ENCODE measurements at places on chromosomes 4 and X.

GRCh38 chr4:154044108-154044531, 255.2 kb upstream of the SFRP2 start:
- no peak for DNase-seq
- peaks cover 2% of the 10 kb centered on the region for H3K27me3 ChIP-seq
- H3K27ac ChIP-seq: no peak overlapping the region
- no peaks in the 10 kb centered on the region for H3K4me1 ChIP-seq

GRCh38 chr4:124032035-124032434, 635.4 kb downstream of the SPRY1 start:
- H3K36me3 ChIP-seq: no peaks in the 10 kb centered on the region
- H3K4me3 ChIP-seq: no peak overlapping the region
- H3K4me1 ChIP-seq: no peaks in the 10 kb centered on the region
- no peak overlapping the region for H3K27ac ChIP-seq
- no peaks in the 10 kb centered on the region for H3K27me3 ChIP-seq

- peaks cover 9% of the 10 kb centered on the region for H3K4me1 ChIP-seq
- no peak overlapping the region for H3K4me3 ChIP-seq
- no peaks in the 10 kb centered on the region for H3K27me3 ChIP-seq
- H3K36me3 ChIP-seq: peaks cover 20% of the 10 kb centered on the region
- peak; percentile 6 for DNase-seq
- peak overlapping the region; percentile 53 for H3K27ac ChIP-seq
These were observed 28.1 kb upstream of the HPRT1 start for GRCh38 chrX:134431894-134432293.

DNA sequence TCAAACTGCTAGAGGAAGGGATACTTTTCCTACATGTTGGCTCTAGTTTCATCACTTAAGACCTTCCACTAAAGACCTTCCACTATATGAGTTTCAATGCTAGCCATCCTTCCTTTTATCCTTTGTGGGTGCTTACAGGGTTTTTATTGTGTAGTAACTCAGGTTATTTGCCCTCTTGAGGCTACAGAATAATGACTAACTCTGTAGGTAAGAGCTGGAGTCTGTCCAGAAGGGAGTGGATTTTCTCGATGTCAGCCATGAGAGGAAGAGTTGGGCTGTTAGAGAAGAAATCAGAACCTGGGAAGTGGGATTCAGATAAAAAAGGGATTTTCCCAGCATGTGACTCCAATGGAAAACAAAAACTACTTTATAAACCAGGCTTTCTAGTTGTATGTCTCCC, 27.5 kb upstream of the HERC5 start:
- no peak overlapping the region for H3K27ac ChIP-seq
- no peak overlapping the region for H3K4me3 ChIP-seq
- no peaks in the 10 kb centered on the region for H3K4me1 ChIP-seq

DNA sequence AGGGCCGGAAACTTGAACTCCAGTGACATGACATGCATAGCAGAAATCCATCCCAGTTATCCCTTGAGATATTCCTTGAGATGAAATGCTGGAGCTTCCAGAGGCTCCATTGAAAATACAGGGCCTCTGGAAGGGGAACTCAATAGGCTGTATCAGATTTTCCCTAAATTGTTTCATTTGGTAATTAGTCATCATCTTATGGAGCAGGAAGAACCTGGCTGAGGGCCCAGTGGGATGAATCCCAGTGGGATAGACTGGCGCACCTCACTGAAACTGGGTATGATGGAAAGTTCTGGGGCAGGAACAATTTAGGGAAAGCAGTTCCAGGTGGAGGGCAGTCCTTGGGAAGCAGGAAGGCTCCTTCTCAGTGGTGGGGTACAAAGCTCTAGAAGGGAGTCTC, 307.8 kb upstream of the DIPK2B start:
- H3K4me1 ChIP-seq: peaks cover 5% of the 10 kb centered on the region
- no peak overlapping the region for H3K4me3 ChIP-seq
- H3K36me3 ChIP-seq: no peaks in the 10 kb centered on the region
- no peak overlapping the region for H3K27ac ChIP-seq
- H3K27me3 ChIP-seq: peaks cover 4% of the 10 kb centered on the region

DNA sequence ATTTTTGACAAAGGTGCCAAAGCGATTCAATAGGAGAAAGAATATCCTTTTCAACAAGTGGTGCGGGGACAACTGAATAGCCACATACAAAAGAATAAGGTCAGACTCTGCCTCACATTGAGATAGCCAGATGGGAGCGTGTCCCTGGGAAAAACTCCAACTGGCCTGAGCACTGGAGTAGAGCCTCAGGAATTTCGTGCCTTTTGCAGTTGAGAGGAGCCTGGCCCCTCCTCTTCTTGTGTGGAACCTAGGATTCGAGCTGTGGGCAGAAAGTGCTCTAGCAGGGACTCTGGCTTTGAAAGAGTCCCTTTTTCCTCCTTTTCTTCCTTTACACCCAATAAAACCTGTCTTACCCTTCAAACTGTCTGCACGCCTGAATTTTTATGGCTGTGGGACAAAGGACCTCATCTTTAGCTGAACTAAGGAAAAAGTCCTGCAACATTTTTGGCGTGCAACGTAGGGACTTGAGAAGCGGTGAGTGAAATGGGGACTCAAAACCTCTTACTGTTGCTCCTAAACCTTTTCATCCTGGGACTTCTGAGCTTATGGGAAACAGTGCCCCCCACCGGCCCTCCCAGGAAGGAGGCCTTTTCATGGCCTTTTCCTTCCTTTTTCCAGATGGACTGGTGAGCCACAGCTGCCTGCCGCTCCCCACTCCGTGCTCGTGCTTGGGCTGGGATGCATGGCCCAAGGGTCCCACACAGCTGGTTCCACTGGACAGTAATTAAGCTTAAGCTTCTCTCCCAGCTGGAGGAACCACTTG, 68.6 kb downstream of the BMP15 start:
- no peaks in the 10 kb centered on the region for H3K4me1 ChIP-seq
- H3K27ac ChIP-seq: no peak overlapping the region
- no peaks in the 10 kb centered on the region for H3K36me3 ChIP-seq

GRCh38 chr4:124132161-124132560, 580.4 kb downstream of the ANKRD50 start:
- H3K27ac ChIP-seq: no peak overlapping the region
- H3K36me3 ChIP-seq: no peaks in the 10 kb centered on the region
- no peak overlapping the region for H3K4me3 ChIP-seq
- no peaks in the 10 kb centered on the region for H3K4me1 ChIP-seq
- no peaks in the 10 kb centered on the region for H3K27me3 ChIP-seq

DNA sequence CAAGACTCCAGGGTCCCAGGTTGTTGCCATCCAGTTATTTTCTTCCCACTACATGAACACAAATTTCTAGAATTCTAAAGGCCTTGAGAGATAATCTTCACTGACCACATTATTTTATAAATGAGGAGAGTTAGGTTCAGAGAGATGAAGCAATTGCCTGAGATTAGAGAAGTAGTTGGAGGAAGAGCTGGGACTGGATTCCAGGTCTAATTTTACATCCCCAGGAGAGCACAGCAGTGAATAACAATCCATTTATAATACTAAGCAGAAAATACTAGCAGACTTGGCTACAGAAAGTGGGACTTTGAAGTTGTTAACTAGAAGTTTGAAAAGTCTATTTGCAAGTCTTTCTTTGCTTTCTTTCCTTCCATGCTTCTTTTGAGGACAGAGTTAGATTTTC, 231.3 kb upstream of the S100G start:
- no peak for DNase-seq
- no peak overlapping the region for H3K4me3 ChIP-seq
- H3K36me3 ChIP-seq: no peaks in the 10 kb centered on the region
- H3K27ac ChIP-seq: no peak overlapping the region
- H3K4me1 ChIP-seq: peaks cover under 1% of the 10 kb centered on the region
- no peaks in the 10 kb centered on the region for H3K27me3 ChIP-seq

DNA sequence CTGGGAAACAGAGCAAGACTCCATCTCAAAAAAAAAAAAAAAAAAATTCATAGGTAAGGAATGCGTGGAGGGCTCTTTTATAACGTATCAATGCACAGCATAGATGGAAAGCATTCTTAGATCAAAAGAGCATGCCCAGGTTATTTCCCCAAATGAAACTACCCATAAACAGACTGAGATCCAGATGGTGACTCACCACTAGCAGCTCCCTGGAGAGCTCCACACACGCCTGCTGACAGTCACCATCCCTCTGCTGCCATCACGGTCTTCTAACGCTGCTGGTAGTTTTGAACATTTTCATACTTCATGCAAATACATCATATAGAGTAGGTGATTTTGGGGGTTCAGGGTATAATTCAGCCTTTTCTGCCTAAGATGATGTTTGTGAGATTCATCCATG, 136.9 kb downstream of the ASMT start:
- H3K4me3 ChIP-seq: no peak overlapping the region
- H3K27ac ChIP-seq: no peak overlapping the region
- H3K4me1 ChIP-seq: no peaks in the 10 kb centered on the region
- H3K27me3 ChIP-seq: no peaks in the 10 kb centered on the region
- H3K36me3 ChIP-seq: peaks cover 34% of the 10 kb centered on the region

- H3K4me1 ChIP-seq: no peaks in the 10 kb centered on the region
- no peak overlapping the region for H3K27ac ChIP-seq
- no peak overlapping the region for H3K4me3 ChIP-seq
- no peaks in the 10 kb centered on the region for H3K36me3 ChIP-seq
- H3K27me3 ChIP-seq: no peaks in the 10 kb centered on the region
- DNase-seq: no peak
These were observed 172.4 kb downstream of the TLL1 start for GRCh38 chr4:166045457-166045856.

- no peak overlapping the region for H3K4me3 ChIP-seq
- peak overlapping the region; percentile 22 for H3K27ac ChIP-seq
- no peak for DNase-seq
- no peaks in the 10 kb centered on the region for H3K27me3 ChIP-seq
- H3K4me1 ChIP-seq: peaks cover 5% of the 10 kb centered on the region
These were observed 9.2 kb downstream of the UBE2A start for GRCh38 chrX:119583431-119584059.

DNA sequence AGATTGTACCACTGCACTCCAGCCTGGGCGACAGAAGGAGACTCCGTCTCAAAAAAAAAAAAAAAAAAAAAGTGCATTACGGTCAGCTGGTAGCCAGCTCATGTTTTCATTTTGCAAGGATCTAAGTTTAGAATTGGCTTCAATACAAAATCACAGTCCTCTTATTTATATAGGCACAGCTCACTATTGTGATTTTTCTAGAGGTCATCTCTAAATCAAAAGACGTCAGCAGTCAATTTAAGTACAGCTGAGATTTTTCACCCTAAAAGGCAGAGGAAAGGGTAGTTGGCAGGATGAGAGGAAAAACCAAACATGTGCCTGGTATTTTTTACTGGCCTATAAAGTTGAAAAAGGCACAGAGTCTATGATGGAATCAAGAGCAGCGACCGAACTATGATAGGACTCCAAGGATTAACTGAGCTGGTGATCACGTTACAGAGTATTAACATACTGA, 30.8 kb downstream of the ASB5 start:
- DNase-seq: no peak
- H3K4me1 ChIP-seq: no peaks in the 10 kb centered on the region
- no peak overlapping the region for H3K4me3 ChIP-seq
- no peak overlapping the region for H3K27ac ChIP-seq
- no peaks in the 10 kb centered on the region for H3K36me3 ChIP-seq

DNA sequence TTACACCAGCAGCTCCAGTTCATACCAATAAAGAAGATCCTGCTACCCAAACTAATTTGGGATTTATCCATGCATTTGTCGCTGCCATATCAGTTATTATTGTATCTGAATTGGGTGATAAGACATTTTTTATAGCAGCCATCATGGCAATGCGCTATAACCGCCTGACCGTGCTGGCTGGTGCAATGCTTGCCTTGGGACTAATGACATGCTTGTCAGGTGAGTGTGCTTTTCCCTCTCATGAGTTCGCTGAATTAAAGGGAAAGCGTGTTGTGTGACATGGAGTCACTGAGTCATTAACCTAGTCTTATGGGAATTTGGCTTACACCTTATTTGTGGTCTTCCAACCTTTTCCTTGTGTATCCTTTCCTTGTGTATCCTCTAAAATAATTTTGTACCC, 15.9 kb downstream of the TMEM165 start:
- no peak overlapping the region for H3K27ac ChIP-seq
- no peak for DNase-seq
- peaks cover 18% of the 10 kb centered on the region for H3K36me3 ChIP-seq
- H3K27me3 ChIP-seq: no peaks in the 10 kb centered on the region
- H3K4me1 ChIP-seq: peaks cover 15% of the 10 kb centered on the region
- H3K4me3 ChIP-seq: no peak overlapping the region

GRCh38 chr4:58252656-58253055, 1142.5 kb upstream of the IGFBP7 start:
- H3K36me3 ChIP-seq: no peaks in the 10 kb centered on the region
- no peaks in the 10 kb centered on the region for H3K27me3 ChIP-seq
- DNase-seq: no peak
- H3K4me1 ChIP-seq: no peaks in the 10 kb centered on the region
- H3K27ac ChIP-seq: no peak overlapping the region

DNA sequence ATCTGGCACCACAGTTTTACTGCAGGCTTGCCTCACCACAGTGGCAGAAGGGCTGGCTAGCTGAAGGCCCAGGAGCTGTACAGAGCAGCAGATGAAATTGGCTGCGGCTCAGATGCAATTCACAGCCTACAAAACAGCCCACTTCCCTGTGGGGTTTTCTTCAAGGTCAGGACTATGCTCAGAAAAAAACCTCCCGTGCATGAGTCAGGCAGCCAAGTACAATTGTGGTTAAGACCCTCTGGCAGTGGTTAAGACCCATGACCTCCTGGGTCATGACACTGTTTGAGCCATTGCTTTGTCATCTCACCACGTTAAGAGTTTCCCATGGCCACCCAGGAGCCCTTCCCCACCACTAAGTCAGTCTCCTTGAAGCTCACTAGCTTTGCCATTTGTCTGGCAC, 276.3 kb downstream of the HNRNPD start:
- H3K4me1 ChIP-seq: no peaks in the 10 kb centered on the region
- no peaks in the 10 kb centered on the region for H3K36me3 ChIP-seq
- no peak for DNase-seq
- no peak overlapping the region for H3K27ac ChIP-seq

DNA sequence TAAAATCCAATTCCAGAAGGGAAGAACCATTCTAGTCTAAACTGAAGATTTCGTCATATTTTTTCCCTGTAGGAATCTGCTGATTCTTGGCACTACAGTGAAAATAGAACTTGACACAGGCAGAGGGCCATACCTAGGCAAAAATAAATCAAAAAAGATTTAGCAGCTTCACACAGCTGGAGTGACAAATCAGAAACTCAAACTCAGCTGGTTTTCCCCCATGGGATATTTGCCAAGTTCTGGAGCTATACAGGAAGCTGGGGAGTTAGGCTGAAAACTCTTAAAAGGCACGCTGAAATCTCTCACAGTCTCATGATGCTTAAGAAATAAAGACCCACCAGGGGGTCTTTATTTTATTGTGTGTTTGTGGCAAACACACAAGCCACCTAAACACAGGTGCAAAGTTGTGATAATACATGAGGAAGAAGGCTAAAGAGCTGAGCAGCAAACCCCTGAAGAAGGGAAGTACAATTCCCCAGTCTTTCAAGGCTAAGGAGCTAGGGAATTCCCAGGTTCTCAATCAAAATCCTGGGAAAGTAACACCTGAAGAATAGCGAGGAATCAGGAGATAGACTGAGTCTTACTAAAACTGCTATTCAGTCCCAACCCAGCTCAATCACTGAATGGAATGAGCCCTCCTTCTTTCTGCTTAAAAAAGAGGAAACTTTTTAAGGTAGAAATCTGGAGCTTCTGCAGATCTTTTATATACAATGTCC, 32.1 kb upstream of the BEND2 start:
- no peak overlapping the region for H3K4me3 ChIP-seq
- no peak for DNase-seq
- H3K36me3 ChIP-seq: peaks cover 13% of the 10 kb centered on the region
- H3K27me3 ChIP-seq: no peaks in the 10 kb centered on the region
- H3K4me1 ChIP-seq: no peaks in the 10 kb centered on the region

Measured in activated naive CD4-positive, alpha-beta T cell treated with anti-CD3 and anti-CD28 coated beads for 36 hours (primary cell).